ENCODE measurements at places on chromosomes 6 and 20.

- DNase-seq, result no peak
Measured at GRCh38 chr6:137358273-137358672, 135.9 kb downstream of the OLIG3 start.

DNA sequence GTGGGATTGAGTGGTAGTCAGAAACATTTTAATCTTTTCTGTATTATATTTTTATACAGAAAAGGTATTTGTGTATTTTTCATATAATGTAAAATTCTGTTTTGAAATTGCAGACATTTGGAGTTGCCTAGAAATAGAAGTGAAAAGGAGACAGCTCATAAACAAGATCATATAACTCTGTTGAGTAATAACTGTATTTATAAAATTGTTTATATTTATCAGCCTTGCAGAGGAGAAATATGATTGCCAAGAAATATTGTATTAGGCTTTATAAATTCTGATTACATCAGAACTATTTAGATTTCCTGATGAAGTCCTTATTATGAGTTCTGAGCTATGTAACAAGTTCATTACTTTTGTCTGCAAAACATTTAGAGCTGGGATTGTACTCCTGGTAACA is 55.3 kb downstream of the RIPOR2 start:
- DNase-seq, result no peak

- DNase-seq, result no peak
Measured at GRCh38 chr6:33759887-33760629, 13.4 kb upstream of the IP6K3 start.

DNA sequence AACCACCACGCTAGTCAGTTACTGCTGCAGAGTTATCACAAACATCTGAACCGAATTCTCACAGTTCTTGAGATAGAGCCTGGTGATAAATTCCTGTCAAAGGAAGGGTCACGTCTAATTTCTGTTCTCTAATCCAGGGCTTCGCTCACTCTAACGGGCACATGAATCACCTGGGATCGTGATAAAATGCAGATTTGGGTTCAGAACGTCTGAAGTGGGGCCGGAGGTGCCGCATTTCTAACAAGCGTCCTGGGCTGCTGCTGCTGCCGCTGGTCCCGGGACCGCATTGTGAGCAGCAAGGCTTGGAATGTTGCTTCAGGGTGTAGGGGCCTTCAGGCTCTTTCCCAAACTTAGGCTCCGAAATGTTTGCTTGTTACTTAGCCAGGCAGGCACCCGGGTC is 264.1 kb downstream of the CDC5L start:
- no peak for DNase-seq

- no peak for DNase-seq
Measured at GRCh38 chr6:170504479-170504878, 48.6 kb downstream of the PSMB1 start.

Data from stimulated activated CD4-positive, alpha-beta T cell treated with anti-CD3 and anti-CD28 coated beads, Interleukin-1b, Interleukin-23, amount 100 ng/mL, for 48 hours (primary cell).